GM12891 (cell line): ENCODE measurements at places on chromosomes 13 and 19.

DNA sequence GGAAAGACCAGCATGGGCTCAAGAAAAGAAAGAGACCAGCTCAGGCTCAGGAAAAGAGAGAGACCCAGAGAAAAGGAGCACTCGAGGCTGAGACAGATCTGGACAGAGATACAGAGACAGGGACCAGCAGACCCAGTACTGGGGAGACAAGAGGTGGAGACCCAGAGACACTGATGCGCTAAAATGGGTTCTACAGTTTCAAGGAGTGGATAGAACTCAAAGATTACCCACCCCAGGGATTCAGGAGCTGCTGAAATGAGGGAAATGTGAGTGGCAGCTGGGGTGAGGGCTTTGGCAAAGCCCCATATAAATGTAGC, 609 bp upstream of the ZSCAN18 start:
- no peak for DNase-seq

- DNase-seq = no peak
Observed at GRCh38 chr13:108494991-108495645, 134.3 kb upstream of the MYO16 start.

GRCh38 chr13:45310341-45311131, 30.4 kb downstream of the TPT1 start:
- no peak for DNase-seq

- DNase-seq = no peak
Observed at GRCh38 chr19:1691589-1692290, 39.3 kb upstream of the TCF3 start.

DNA sequence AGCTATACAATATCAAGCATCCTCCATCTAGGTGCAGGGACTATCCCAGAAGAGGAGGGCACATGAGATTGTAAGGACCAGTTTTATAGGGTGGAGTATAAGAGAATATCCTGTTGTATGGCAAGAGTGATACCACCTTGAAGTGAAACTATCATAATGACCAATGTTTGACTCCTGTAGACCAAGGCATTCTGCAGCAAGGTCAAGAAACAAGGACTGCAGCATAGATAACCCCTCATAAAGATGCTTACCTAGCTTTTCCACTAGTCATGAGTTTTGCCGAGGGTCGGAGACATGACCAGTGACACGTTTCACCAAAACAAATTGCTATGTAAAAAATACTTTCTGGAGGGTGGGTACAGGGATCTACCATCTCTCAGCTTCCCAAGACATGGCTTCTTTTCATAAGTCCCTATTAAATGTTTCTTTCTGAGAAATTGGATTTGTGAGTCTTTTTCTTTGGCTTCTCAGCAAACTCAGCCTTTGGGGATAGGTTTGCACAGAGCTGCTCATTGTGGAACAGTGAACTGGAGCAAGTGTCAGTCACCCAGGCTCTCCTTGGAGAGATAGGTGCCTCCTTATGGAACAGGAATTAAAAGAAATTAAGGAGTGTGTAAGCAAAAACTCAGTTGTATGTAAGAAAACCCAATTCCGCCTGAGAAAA, 28.2 kb upstream of the CYSLTR2 start:
- DNase-seq = no peak
